ENCODE measurements at places on chromosomes 6 and 20.

GRCh38 chr20:10469056-10469455 is 34.0 kb downstream of the SLX4IP start:
- no peak for DNase-seq

GRCh38 chr6:52584203-52584602 is 7.3 kb upstream of the TRAM2 start:
- no peak for DNase-seq

GRCh38 chr6:52610011-52610410 is 33.2 kb upstream of the TRAM2 start:
- no peak for DNase-seq

- DNase-seq = no peak
Observed at GRCh38 chr6:10740061-10740460, 7.5 kb upstream of the TMEM14B start.

- DNase-seq = no peak
Observed at GRCh38 chr20:17634661-17635331, 47.2 kb downstream of the RRBP1 start.

DNA sequence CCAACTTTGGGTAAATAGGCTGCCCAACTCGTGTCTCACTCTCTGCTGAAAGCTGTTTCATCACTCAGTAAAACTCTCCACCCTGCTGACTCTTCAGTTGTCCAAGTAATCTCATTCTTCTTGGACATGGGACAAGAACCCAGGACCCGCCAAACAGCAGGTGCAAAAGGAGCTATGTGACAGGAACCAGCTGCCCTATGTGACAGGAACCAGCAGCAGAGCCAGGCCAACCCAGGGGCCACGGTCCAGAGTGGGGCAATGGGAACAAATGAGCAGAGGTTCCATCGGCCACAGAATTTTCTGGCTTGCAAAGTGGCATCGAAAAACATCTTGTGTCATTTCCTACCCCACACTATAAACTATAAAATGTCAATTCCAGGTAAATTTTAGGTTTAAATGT is 56.5 kb downstream of the MOXD1 start:
- no peak for DNase-seq

DNA sequence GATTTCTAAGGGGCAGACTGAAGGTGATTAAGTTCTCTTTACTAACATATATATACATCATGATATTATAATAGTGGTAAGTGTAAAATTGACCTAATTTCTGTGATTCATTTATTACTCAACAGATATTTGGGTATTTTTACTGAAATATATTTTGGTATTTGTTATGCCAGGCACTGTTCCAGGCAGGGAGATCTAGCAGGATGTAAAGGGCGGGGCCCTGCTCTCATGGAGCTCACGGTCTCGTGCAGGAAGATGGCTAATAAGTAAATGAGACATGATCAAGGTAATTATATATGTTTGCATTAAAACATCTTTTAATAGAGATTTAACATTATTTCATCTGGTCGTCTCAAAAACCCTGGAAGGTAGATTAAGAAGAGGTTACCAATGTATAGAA is 27.7 kb downstream of the FAM50B start:
- DNase-seq = no peak

- peak; percentile 45 for DNase-seq
Observed at GRCh38 chr6:21999012-21999528, 297.8 kb downstream of the PRL start.

GRCh38 chr6:93523365-93523764 is 104.0 kb upstream of the EPHA7 start:
- DNase-seq = no peak

DNA sequence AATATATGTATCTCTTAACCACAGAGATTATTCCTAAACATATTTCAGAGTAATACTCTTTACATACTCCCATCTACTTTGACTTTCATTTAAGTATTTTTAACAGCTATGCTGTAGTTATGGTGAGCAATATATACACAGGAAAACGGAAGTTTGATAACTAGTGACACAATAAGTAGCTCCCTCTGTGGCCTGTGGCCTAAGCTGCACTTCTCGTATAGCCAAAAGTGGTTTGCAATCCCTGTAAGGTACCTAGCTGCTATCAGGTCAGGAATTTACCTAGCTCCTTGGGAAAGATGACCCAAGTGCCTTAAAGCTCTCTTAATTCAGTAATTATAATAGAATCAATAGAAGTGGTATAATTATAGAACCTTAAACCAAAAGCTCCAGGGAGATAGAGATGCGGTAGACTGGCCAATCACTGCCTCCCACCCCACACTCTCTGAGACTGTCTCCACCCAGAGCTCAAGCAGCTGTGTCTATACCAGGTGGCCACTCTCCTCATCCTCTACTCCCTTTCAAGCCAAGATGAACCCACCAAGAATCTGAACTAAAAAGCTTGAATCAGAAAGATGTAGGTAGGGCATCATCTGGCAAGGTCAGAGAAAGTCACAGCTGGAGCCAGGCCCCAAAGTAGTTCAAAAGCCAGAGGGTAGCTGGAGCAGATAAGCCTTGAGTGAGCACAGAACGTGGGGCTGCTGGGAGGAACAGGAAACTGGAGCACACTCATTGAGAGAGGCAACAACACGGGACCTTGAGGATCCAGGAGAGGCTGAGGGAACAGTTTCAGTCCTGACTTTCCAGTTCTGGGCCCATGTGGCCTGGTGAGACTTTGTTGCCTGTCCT is 84.9 kb upstream of the ASF1A start:
- DNase-seq = no peak

DNA sequence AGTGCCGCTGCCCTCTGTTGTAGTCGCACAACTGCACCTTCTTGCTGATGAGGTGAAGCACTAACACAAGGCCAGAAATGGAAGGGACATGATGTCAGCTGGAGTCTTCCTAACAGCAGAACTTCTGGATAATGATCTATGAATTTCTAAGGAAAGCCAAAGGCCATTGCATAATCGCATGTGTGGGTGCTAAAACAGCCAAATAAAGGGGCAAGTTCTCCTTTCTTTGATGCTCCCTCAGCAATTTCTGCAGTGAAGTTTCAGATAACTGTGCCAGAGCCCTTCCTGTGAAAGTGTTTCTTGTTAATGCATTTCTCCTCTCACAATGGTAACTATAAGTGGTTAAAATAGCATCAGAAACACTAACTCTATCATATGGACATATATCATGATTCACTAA is 8.0 kb upstream of the F13A1 start:
- DNase-seq = no peak

DNA sequence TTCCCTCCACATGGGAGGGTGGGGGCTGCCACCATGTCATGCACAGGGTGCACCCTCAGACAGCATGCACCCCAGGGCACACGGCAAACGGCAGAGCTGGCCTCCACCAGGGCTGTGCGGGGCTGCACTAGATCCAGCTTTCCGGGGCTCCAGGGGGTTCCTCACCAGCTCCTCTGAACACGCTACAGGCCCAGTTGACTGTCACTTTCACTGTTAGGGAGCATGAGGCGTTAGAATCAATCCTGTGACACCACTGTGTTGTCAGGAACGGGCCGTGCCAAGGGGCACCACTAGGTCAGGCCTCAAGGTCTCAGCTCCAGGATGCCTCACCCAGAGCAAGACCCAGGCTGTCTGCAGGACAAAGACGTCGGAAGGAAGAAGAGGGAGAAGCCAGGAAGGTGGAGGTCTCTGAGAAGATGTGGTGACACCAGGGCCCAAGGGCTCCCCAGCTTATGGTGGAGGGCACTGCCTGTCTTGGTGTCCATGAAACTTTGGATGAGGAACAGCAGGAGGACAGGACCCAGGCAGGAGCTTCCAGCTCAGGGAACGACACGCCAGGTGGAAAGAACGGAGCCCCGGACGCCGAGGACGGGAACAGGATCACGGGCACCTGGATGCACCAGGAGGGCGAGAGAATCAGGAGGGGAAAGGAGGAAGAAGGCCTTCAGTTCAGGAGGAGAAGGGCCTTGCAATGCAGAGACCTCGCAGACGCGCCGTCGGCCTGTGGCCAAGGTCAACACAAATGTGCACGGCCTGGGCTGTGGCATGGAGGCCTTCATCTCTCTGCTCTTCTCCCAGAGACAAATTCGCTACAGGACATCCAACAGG is 49.5 kb downstream of the YTHDF1 start:
- DNase-seq = no peak

DNA sequence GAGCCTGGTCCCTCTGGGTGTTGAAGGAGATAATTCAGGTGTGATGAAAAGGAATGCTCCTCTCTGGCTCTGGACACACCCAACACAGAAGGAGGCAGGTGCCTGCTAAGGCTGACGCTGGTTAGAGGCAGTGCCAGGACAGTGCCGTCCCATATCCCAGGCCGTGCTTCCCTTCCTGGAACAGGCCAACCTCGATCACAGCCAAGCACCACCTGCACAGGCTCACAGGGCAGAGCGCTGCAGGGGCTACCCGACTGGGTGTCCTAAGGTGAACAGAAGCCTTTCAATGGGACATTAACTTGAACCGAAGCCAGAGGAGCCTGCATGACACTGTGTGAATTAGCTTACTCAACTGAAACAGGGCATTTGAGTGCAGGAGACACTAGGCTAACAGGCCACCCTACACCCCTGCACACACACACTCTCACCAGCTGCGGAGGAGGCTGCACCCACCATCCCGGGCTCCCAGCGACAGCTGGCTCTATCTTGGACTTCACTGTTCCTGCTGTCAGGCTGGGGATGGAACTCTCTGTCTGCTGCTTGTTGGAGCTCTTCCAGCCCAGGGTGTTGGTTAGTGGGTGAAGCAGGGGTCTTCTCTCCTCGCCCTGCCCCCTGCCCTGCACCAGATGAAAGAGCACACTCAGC is 347.2 kb downstream of the TAF4 start:
- DNase-seq = no peak

DNA sequence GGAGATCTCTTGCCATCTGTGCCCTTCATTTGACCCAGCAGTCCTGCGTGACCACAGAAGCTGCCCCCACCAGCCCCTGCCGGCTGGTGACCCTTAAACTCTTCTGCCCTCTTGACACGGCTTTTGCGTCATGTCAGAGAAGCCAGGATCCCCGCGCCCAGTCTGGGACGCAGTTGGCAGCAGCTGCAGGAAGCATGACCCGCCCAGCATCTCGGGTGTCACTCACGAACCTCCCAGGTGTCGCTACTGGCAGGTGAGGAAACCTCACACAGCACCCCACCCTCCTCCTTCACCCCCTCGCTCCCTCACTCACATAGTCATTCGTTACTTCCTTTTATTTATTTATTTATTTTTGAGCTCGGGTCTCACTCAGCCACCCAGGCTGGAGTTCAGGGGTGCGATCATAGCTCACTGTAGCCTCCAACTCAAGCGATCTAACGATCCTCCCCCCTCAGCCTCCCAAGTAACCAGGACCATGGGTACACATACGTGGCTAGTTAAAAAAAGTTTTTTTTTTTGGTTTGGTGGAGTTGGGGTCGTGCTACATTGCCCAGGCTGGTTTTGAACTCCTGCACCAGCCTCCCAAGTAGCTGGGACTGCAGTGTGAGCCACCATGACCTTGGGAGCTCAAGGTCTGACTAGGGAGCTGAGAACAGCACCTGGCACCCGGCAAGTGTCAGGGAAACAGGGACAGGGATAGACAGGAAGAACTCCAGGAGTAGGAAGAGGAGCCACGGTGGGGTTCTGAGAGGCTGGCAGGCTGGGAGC is 14.1 kb upstream of the SPDEF start:
- DNase-seq = no peak

DNA sequence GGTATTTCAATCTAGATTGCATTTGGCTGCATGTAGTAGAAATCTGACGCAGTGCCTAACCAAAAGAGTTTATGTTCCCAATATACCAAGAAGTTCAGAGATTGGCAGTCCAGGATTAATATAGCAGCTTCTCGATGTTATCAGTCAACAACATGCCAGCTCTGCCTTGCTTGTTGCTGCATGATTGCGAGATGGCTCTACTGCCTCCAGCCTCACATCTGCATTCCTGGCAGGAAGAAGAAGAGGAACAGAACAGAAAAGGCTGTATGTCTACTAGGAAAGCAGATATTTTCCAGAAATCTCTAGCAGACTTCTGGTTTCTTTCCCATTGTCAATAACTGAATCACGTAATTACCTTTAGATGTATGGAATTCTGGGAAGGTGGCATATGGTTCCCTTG is 60.8 kb downstream of the SLC35D3 start:
- no peak for DNase-seq

DNA sequence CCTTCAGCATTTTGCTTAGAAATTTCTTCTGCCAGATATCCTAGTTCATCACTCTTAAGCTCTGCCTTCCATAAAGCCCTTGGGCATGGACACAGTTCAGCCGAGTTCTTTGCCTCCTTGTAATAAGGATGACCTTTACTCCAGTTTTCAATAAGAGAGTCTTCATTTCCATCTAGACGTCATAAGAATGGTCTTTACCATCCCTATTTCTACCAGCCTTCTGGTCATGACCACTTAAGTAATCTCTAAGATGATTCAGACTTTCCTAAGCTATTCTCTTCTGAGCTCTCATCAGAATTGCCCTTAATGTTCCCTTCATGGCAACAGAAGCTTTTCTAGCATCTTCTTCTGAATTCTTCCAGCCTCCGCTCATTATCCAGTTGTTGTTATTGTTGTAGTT is 126.1 kb downstream of the TFAP2C start:
- no peak for DNase-seq

DNA sequence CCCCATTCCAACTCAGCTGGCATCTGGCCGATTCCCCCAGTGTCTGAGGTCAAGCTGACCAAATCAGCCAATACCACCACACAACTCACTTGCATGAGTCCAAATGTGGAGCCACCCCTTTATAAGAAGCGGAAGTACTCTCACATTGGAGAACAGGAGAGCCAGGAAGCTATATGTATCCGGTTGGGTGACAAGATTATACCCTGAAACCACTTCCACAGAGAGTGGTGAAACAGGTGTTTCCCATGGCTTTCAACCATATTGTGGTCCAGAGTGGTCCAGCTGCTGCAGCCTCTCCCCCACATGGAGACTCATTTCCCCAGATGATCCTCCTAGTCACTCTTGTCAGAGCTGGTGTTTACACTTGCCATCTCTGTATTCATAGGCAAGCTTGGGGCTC is 24.0 kb upstream of the SERINC1 start:
- no peak for DNase-seq

GRCh38 chr6:46437671-46438221 is 53.5 kb downstream of the RCAN2 start:
- no peak for DNase-seq

- no peak for DNase-seq
Observed at GRCh38 chr20:36744243-36744642, 1.6 kb downstream of the NDRG3 start.

GRCh38 chr6:23447731-23448130 is 678.3 kb upstream of the NRSN1 start:
- DNase-seq = no peak

DNA sequence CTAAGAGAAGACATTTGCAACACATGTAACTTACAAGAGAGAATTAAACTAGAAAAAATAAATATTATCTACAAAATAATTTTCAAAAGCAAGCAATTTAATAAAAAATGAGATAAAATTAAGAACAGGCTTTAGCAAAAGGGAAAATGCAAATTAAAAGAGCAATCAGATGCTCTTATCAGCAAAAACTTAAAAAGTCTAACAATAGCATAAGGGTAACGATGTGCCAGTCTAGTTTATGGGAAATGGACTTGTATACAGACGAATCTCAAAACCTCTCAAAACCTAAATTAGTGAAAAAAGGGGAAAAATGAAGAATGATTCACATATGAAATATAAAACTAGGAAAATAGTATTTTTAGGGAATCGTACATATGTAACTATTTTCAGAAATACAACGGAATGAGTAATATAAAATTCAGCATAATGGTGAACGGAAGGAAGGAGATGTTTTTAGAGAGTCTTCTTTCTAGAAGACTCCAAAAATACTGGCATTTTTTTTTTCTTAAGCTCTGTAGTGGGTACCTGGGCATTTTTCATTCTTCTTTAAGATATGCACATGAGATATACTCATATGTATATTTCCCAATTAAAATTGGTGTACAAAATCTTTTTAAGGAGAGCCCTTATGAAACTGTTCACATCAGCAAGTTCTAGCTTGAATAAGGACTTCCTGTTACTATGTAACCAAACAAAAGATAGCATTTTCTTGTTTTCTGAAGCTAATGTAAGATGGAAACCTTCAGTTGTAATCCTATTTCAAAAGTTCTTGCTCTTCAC is 927 bp upstream of the MANEA start:
- no peak for DNase-seq
